ENCODE measurements at places on chromosomes 13 and 19.

DNA sequence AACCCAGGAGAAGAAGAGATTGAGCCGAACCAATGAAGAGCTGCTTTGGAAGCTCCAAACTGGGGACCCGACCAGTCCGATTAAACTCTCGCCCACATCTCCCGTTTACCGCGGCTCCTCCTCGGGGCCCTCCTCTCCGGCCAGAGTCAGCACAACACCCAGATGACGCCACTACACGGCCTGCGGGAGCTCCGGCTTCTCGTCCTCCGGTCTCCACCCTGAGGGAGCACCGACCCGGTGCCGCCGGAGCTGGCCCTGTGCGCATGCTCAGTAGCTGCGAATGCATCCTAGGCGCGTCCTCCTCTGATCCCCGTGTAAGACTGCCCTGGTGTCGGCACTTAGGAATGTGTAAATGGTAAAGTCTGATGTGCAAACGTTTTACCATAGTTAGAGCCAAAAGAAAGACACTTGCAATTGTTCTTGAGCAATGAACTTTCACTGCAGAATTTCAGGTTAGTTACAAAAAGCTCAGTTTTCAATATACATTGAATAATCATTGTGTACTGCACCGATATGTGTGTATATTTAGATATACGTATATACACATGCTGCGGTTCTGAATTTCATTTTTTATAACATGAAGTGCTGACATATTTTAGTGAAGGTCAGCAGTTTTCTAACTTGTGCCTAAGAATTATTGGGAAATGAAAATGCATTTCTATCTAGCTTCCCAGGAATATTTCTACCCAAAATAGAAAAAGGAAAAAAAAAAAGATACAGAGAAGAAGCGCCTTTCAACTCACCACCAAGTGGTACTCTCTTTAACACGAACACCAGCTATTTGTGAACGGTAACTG lies 92.2 kb downstream of the SLC7A1 start:
- DNase-seq = no peak

- DNase-seq = no peak
Observed at GRCh38 chr13:82011355-82011754, 1670.4 kb upstream of the SPRY2 start.

DNA sequence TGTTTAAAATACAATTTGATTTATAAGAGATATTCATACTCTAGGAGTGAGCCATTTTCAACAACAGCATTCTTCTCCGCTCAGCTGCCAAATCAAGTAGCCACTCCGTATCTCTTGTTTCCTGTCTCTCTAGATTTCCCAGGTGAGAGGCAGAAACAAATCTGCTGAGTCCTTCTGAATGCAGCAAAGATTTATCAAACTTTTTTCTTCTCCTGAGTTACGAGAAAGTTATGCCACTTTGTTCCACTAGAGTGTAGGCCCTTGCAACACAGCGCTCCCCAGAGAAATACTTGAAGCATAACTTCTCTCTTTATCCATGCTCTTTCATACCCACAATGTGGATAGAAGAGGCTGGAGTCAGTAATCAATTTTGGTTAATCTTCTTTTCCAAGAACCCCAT lies 1960.8 kb downstream of the OLFM4 start:
- peak; percentile 1 for DNase-seq

GRCh38 chr13:111241006-111241755 lies 79.3 kb upstream of the TEX29 start:
- no peak for DNase-seq

DNA sequence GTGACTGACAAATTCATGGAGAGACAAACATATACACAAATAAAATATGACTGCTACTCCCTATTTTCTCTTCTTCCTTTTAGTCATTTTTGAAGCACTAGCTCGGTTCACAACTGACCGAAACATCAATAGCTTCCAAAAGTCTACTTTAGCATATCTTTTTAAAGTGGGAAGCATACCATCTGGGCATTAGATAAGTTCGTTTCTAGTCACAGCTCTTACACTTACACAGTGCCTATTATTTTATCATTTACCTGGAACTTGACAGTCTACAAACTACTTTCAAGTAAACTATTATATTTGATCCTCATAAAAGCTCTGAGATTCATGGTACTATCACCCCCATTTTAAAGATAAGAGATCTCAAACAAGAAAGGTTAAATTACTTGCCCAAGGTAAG lies 458.5 kb downstream of the LMO7 start:
- no peak for DNase-seq

GRCh38 chr13:43785650-43786471 lies 911 bp downstream of the ENOX1 start:
- no peak for DNase-seq

GRCh38 chr13:99356262-99357091 lies 49.3 kb upstream of the GPR183 start:
- DNase-seq = no peak

DNA sequence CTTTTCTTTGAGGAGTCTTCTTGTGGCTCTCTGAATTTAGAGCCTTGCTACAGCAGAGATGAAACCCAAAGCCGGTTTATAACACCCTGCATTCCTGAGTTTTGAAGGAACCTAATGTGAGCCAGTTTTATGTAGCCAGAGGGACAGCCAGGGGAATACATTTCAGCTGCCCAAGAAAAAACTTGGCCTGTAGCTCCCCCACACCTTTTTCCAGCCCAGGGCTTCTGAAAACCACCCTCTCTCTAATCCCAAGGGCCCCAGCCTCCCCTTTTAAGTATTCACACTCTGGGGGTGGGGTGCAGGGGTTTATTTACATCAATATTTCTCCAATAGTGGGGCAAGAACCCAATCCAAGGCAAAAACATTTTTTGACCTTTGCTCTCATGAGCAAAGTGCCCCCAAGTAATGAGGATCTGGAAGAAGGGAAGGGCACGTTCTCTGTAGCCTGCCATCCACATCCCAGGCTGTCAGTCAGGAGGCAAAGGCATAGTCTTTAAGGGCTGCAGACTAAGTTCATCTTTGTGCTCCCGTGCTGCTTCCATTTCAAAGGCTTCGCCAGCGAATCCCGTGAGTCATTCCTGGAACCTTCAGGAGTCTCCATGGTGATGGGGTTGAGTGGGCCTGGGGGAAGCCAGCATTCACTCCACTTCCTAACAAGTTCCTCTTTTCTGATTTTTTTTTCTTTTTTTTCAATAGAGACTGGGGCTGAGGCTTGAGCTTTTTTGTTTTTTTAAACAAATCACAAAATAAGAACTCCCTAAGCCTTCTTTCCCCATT lies 33.2 kb upstream of the MEDAG start:
- no peak for DNase-seq

DNA sequence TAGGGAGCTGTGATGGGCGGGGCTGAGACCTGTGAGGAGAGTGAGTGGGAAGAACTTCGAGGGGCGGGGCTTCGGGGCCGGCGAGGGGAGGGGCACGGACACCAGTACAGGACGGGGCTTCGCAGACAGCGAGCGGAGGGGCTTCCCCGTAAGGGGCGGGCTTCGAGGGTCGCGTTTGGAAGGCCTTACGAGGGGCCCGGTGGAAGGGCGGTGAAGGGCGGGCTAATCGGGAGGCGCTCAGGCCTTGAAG lies 4.1 kb upstream of the EMP3 start:
- DNase-seq = peak; percentile 99

DNA sequence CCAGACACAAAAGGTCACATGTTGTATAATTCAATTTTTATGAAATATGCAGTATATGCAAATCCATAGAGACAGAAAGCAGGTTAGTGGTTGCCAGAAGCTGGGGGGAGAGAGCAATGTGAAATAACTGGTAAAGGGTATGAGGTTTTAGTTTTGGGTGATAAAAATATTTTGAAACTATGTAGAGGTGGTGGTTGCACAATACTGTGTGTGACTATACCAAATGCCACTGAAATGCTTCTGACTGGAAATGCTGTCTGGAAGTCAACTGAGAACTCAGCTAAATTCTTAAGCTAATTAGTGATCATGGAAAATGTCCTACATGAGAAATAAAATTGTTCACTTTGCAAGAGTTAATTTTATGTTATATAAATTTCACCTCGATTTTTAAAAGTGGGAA lies 65.3 kb upstream of the RXFP2 start:
- no peak for DNase-seq

Measured in HT-29 (cell line).